ENCODE measurements at places on chromosomes 5 and 9. TPM values are rescaled to one million over a fixed set of nuclear protein-coding genes. Genes with fewer than 3 reads are reported as not detected.

The GPX8 gene
- not detected for total RNA-seq

The SV2C gene
- not detected for total RNA-seq

The RANBP17 gene
- not detected for total RNA-seq

The TAL2 gene
- total RNA-seq, result not detected

The SOHLH1 gene
- total RNA-seq, result not detected

The BSPRY gene
- 0.98 TPM for total RNA-seq

The CCDC192 gene
- total RNA-seq, result not detected

The IRX4 gene
- total RNA-seq, result not detected

- DNase-seq, result no peak
Observed at GRCh38 chr5:139772927-139773690, 22.5 kb upstream of the PSD2 start.

DNA sequence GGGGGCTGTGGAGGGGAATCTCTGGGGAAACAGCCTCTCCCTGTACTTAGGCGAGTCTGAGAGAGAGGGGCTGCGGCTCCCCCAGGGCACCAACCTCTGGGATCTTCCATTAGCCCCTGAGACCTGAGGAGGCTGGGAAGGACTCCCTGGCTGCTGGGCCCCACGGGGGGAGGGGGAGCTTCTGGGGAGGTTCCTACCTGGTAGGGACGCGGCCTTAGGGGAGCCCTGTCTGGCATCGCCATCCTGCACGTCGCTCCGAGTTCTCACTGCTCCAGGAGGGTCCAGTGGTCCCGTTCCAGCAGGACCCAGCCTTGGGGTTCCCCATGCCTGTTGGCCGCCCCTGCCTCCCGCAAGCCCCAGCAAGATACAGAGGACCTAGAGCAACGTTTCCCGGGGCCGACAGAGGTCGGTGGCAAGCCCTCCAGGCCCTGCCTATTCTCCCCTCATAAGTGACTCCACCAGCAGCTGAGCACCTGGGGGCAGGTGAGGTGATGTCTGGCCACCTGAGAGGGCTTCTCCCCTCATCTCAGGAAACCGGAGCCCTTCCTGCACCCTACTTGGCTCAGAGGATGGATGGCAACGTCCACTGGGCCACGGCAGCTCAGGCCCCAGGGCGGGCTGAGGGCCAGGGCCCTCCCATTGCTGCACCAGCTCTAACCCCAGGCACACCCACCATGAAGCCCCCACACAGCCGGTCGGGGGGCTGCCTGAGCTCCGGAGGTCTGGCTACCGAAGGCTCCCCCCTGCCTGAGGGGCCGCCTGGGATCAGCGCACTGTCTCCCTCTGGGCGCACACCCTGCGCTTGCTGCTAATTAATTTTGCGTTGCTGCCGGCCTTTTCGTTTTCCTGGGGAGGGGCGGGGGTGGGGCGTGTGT lies 22.5 kb downstream of the TPPP start:
- no peak for DNase-seq

- DNase-seq, result no peak
Observed at GRCh38 chr5:116922532-116922931, 347.9 kb upstream of the SEMA6A start.

DNA sequence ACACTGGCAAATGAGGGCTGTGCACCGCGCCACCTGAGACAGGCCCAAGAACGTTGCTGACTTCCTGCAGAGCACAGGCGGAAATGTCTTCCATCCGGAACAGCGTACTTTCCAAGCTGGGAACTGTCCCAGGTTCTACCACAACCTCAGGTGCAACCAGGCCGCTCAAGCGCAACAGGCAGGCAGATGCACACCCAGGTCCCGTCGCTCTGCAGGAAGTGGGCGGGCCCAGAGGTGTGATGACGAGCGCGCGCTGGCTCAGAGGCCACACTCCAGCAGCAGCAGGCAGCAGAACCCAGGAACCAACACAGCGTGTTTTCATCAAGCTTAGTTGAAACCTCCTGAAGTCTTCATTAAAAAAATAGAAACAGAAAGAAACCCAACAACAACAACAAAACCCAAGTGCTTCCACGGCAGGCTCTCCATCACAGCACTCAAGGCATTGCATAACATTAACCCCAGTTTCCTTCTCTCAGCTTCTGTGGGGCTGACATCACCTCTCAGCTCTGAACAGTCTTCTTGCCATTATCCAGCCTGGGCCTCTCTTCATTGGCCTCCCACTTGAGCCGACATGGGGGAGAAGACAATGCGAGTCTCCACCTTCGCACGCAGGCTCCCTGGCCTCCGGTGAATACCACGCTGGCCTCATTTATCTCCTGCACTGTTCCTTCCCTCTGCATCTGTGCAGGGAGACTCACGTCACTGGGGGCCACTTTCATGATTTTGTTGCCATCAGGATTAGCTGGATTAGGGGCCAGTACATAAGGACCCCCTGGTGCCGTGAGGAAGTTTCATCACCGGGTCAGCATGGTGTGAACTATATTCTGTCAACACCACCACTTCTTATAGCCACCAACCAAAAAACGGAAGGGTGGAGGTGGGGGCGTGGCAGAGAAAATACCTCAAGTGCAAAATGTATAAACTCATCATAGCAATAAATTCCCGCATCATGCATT lies 22.1 kb downstream of the PTCH1 start:
- DNase-seq, result peak; percentile 98

GRCh38 chr9:126591083-126591482 lies 22.6 kb upstream of the LMX1B start:
- peak; percentile 3 for DNase-seq

DNA sequence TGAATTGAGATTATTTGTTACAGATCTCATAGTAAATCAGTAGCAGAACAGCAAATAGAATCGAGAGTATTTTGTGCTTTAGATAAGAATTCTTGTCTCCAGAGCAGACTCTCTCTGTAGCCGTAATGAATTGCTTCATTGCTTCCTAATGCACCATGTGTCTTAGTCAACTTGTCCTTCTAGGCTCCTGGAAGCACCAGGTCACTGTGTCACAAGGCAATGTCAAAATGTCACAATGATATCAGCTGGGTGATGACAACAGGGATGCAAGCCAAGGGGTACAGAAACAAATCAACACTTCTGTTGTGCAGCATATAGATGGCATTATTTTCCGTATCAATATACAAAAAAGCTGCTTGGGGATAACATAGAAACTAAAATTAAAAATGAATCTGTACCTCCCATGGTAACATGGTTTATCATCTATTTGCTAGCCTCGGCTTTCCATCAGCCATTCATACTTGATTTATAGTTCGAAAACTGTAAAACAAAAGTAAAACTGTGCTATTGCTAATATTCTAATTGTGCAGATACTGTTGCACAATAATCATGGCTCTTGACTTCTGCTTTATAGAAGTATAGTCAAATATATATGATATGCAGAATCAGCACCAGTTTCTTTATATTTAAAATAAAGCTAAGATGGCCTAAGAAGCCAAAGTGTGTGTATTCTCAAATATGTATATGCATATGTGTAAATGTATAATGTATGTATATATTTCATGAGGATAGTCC lies 435.9 kb upstream of the TLE4 start:
- DNase-seq, result no peak

- DNase-seq, result no peak
Observed at GRCh38 chr9:123318202-123318601, 37.8 kb upstream of the CRB2 start.

DNA sequence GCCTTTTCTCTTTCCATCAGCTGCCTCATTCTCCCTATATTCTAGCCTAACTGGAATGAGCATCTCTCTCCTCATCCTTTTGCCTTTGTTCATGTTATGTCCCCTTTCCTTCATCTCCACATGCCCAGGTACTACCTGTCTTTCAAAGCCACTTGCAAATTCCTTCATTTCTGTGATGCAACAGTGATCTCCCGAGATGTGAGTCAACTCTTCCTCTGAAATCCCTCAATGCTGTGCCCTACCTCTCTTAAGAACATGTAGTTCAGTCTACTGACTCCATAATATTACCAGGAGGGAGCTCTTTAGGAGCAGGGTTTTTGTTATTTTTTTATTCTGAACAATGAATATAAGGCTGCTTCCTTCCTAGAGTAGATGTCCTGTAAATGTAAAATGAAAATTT lies 91.6 kb downstream of the ZNF462 start:
- no peak for DNase-seq

DNA sequence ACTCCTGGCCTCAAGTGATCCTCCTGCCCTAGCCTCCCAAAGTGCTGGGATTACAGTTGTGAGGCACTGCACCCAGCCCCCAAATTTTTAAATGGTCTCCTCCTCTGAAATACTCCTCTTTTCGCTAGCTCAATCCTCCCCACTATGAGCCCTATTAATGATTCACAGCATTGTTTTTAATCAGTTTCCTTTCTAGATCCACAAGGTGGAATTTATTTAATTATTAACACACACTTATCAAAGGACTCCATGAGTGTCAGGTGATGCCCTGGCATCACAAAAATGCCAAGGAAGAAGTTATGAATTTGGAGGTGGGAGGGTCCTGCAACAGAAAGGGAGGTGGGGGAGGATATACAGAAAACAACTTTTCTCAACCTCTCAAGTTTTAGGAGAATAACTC lies 806.5 kb downstream of the PRELID2 start:
- DNase-seq, result no peak
